Body of pancreas (tissue), 4 donors: ENCODE measurements at places on chromosomes 16 and 17.

DNA sequence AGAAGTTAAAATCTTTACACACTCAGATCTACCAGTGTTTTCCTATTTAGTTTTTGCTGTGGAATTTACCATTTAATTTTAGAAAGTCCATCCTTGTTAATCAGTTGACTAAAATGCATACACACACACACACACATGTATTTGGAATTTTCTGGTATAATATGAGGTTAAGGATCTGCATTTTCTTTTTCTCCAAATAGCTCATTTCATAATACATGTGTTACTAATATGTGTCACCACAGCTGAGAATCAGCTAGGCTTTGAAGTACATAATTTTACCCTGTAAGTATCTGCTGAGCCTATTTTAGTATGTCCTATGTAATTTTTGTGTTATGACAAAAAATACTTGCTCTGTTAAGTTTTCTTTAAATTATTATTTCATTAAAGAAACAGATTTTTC lies 143.2 kb downstream of the PHKB start:
- H3K36me3 ChIP-seq: no peaks in the 10 kb centered on the region
- H3K4me1 ChIP-seq: no peaks in the 10 kb centered on the region
- H3K4me3 ChIP-seq: no peak overlapping the region
- no peak for DNase-seq

- no peaks in the 10 kb centered on the region for H3K36me3 ChIP-seq
- H3K27ac ChIP-seq: no peak overlapping the region
- peaks cover 20% of the 10 kb centered on the region for H3K4me1 ChIP-seq
- H3K4me3 ChIP-seq: no peak overlapping the region
These were observed 65.0 kb downstream of the TBC1D16 start for GRCh38 chr17:79970576-79971068.

GRCh38 chr17:78391843-78392242 lies 13.4 kb downstream of the PGS1 start:
- no peak overlapping the region for H3K27ac ChIP-seq
- no peaks in the 10 kb centered on the region for H3K36me3 ChIP-seq
- no peak overlapping the region for H3K4me3 ChIP-seq

DNA sequence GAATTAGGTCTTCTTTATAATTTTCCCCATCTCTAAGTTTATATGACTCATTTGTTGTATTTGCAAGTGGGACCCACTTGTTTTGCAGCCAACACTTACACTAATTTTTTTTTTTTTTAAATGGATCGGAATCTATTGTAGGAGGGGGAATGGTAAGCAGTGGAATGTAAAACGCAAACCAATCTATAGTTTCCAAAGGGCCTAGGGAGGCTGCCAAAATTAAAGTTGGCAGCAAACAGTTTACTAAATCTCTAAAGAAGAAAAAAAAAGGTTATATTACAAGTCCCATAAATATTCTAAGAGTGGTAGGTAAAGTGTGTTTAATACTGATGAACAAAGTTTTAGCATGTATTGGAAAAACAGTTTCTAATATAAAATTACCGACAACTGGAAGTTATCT lies 416.8 kb upstream of the SALL1 start:
- no peak for DNase-seq
- no peak overlapping the region for H3K27ac ChIP-seq
- H3K36me3 ChIP-seq: no peaks in the 10 kb centered on the region
- no peaks in the 10 kb centered on the region for H3K27me3 ChIP-seq

DNA sequence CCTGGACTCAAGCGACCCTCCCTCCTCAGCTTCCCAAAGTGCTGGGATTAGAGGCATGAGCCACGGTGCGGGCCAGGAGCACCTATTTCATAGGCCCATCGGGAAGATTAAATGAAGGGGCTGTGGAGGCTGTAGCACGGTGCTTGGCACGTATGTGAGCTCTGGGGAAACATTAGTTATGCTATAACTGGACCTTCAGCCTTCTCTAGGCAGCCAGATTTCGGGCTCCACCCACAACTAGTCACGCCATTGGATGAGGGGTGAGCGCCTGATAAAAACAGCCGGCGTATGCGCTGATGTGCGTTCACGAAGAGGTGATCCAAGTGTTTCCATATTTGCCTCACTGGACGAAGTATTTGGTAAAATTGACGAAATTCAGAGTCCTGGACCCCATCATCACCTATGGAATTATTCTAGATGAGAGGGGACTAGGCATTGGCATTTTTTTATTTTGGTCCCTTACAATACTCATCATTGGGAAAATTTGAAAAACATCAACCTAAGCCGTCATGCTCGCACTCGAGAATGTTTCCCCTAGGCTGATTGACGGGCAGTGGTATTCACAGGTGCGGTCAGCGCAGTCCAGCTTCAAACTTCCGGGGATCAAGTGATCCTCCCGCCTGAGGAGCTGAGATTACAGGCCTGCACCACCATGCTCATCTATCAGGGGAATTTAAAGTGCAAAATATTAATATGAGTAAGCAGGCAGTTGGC lies 1.8 kb upstream of the ANKRD11 start:
- no peak overlapping the region for H3K4me3 ChIP-seq
- H3K27ac ChIP-seq: no peak overlapping the region
- no peak for DNase-seq
- no peaks in the 10 kb centered on the region for H3K36me3 ChIP-seq
- H3K4me1 ChIP-seq: peaks cover 31% of the 10 kb centered on the region

- H3K4me3 ChIP-seq: no peak overlapping the region
- H3K27me3 ChIP-seq: no peaks in the 10 kb centered on the region
- H3K27ac ChIP-seq: no peak overlapping the region
- DNase-seq: no peak
- H3K36me3 ChIP-seq: no peaks in the 10 kb centered on the region
These were observed 137.0 kb upstream of the SOX9 start for GRCh38 chr17:71983828-71984227.

- H3K4me3 ChIP-seq: no peak overlapping the region
- DNase-seq: no peak
- peaks cover 45% of the 10 kb centered on the region for H3K4me1 ChIP-seq
- no peaks in the 10 kb centered on the region for H3K27me3 ChIP-seq
- H3K36me3 ChIP-seq: no peaks in the 10 kb centered on the region
These were observed 711 bp upstream of the CANT1 start for GRCh38 chr17:79010304-79010646.

DNA sequence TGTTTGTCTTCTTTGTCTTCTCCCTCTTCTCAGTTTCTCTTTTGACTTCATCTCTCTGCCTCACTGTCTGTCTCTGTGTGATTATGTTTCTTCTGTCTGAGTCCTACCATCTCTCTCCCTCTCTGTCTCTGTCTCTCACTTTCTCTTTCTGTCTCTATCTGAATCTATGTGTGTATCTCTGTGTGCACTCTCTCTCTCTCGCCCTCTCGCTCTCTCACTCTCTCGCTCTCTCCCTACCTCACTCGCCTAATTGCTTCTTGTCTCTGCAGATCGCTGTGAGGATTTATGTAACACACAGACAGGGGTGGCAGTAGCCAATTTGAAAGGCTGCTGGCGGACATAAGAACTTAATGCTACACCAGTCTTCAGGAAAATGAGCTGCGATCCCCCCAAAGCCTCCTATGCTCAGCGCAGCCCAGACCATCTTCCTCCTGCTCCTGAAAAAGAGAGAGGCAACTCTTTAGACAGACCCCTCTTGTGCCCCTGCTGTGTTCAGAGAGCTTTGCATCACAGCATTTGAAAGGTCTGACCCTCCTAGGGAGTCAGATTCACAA lies 140.9 kb downstream of the CCT6B start:
- DNase-seq: no peak
- no peak overlapping the region for H3K4me3 ChIP-seq
- no peaks in the 10 kb centered on the region for H3K4me1 ChIP-seq
- no peaks in the 10 kb centered on the region for H3K36me3 ChIP-seq
- no peaks in the 10 kb centered on the region for H3K27me3 ChIP-seq
- no peak overlapping the region for H3K27ac ChIP-seq

- peaks cover 46% of the 10 kb centered on the region for H3K36me3 ChIP-seq
- no peak for DNase-seq
These were observed 11.4 kb upstream of the RILP start for GRCh38 chr17:1661045-1661444.

GRCh38 chr17:59366040-59366757 lies 34.7 kb downstream of the YPEL2 start:
- DNase-seq: peak; percentile 57
- H3K4me3 ChIP-seq: no peak overlapping the region
- H3K27ac ChIP-seq: peak overlapping the region; percentile 91
- H3K27me3 ChIP-seq: no peaks in the 10 kb centered on the region

DNA sequence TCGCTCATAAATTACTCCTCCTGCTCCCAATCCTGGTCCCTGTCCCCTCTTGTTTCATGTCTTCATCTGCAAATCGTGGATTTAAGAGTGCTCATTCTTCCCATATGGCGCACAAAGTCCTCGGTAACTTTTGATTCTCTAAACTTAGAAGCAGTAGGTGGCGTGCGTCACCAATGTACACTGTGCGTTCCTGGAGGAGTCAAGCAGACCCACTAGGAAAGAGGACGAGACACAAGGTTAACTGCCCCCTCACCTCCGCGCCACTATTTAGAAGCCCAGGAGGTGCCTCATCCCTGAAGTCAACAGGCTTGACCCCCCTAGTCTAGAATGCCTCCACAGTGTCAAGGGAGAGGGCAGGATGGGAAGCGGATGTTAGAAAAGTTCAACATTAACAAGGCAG lies 2.9 kb downstream of the SLC13A5 start:
- H3K27me3 ChIP-seq: peaks cover 9% of the 10 kb centered on the region
- H3K36me3 ChIP-seq: no peaks in the 10 kb centered on the region
- H3K27ac ChIP-seq: no peak overlapping the region
- no peak for DNase-seq
- H3K4me3 ChIP-seq: no peak overlapping the region
- peaks cover 11% of the 10 kb centered on the region for H3K4me1 ChIP-seq

DNA sequence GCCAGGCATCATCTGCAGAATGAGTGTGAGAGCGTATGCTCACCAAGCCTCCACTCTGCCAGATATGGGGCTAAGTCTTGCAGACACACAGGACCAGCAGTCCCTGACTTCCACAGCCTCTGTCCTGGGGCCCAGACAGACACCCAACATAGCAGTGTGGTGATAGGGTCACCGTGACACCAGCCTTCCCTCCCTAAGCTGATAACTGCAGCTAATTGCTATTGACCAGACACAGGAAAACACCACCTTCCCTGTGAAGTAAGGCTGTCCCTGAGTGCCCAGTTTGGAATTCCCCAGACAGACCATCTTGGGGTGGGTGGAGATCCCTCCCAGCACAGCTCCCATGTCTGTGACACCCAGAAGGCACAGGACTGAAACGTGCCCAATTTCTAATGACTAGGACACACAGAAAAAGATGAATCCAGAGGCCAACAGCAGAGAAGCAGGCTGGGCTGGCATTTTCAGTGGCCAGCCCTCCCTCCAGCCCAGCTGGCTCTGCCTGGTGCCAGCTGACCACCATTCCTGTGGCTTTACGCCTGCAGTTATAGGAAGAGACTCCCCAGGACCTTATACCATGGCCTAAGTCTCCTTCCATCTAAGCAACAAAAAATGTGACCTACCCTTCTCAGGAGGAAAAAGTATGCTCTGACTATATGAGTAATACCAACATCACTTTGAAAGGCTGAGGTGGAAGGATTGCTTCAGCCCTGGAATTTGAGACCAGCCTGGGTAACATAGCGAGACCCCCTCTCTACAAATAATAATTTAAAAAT lies 30.3 kb downstream of the ATPAF2 start:
- H3K4me3 ChIP-seq: no peak overlapping the region
- H3K27ac ChIP-seq: no peak overlapping the region
- H3K4me1 ChIP-seq: no peaks in the 10 kb centered on the region
- no peaks in the 10 kb centered on the region for H3K36me3 ChIP-seq

DNA sequence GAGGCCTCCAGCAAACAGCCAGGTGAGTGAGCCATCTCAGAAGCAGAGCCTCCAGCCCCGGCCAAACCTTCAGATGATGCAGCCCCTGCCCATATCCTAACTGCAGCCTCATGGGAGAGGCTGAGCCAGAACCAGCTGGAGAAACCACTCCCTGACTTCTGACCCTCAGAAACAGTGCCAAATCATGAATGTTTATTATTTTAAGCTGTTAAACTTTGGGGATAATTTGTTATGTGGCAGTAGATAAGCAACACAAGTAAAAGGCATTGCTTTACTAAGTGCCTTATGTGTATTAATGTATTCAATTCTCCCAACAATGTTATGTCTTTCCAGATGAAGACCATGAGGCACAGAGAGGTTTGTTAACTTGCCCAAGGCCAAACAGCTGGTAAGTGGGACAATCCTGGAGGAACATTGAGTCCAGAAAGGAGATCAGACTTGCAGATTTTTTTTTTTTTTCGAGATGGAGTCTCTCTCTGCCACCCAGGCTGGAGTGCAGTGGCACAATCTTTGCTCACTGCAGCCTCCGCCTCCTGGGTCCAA lies 59.6 kb downstream of the SOCS1 start:
- no peak for DNase-seq
- H3K4me1 ChIP-seq: no peaks in the 10 kb centered on the region
- H3K36me3 ChIP-seq: no peaks in the 10 kb centered on the region

DNA sequence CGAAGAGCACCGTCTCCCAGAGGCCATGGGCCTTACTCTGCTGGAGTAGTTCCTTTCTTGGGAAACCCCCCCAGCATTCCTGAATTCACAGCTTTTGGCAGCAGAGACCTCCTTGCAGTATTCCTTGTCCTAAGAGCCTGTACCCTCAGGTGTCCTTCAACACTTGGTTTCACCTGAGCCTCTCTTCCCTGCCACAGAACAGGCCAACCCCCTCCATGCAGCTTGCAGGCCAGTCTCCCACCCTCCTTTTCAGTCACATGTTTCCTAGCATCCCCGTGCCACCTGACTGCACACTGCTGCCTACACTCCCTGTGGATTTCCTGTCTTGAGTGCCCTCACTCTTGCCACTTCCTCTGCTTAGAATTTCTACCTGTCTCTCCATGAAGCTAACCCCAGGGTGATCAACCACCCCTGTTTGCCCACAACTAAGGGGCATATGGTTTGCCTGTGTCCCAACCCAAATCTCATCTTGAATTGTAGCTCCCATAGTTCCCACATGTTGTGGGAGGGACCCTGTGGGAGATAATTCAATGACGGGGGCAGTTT lies 65.5 kb downstream of the DYNLRB2 start:
- H3K36me3 ChIP-seq: no peaks in the 10 kb centered on the region
- H3K4me3 ChIP-seq: no peak overlapping the region
- H3K27ac ChIP-seq: no peak overlapping the region
- no peaks in the 10 kb centered on the region for H3K4me1 ChIP-seq
- DNase-seq: no peak
- no peaks in the 10 kb centered on the region for H3K27me3 ChIP-seq

DNA sequence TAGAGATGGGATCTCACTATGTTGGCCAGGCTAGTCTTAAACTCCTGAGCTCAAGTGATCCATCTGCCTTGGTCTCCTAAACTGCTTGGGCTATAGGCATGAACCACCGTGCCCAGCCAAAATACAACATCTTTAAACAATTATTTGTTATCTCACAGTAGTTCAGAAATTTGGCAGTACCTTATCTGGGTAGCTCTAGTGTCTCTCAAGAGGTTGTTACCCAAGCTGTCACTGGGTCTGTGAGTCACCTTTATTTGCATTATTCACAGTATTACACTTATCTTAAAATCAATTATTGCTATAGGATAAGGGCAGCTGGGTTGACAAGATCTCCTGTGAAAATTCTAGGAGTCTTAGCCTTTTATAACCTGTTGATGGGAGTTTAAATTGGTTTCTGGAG lies 64.0 kb upstream of the GAS7 start:
- no peak overlapping the region for H3K27ac ChIP-seq
- H3K27me3 ChIP-seq: no peaks in the 10 kb centered on the region
- no peak for DNase-seq
- H3K4me1 ChIP-seq: no peaks in the 10 kb centered on the region
- no peaks in the 10 kb centered on the region for H3K36me3 ChIP-seq

- no peak for DNase-seq
- H3K36me3 ChIP-seq: no peaks in the 10 kb centered on the region
- no peaks in the 10 kb centered on the region for H3K27me3 ChIP-seq
These were observed 45.1 kb upstream of the IRF8 start for GRCh38 chr16:85853547-85854545.

GRCh38 chr17:73231395-73231794 lies 30.3 kb downstream of the CPSF4L start:
- H3K36me3 ChIP-seq: peaks cover 7% of the 10 kb centered on the region
- H3K4me1 ChIP-seq: peaks cover 53% of the 10 kb centered on the region
- H3K27me3 ChIP-seq: no peaks in the 10 kb centered on the region
- H3K4me3 ChIP-seq: peak overlapping the region; percentile 99
- peak; percentile 13 for DNase-seq
